ENCODE measurements at places on chromosomes 1 and 21. TPM values are rescaled to one million over a fixed set of nuclear protein-coding genes. Genes with fewer than 3 reads are reported as not detected.
A peak's percentile ranks its signal among the peaks of the same experiment; 100 is the strongest.

LAMB3 gene
- total RNA-seq, result 26.9 TPM

- DNase-seq, result no peak
Measured at GRCh38 chr1:112518186-112518585, 9.4 kb downstream of the WNT2B start.

DNA sequence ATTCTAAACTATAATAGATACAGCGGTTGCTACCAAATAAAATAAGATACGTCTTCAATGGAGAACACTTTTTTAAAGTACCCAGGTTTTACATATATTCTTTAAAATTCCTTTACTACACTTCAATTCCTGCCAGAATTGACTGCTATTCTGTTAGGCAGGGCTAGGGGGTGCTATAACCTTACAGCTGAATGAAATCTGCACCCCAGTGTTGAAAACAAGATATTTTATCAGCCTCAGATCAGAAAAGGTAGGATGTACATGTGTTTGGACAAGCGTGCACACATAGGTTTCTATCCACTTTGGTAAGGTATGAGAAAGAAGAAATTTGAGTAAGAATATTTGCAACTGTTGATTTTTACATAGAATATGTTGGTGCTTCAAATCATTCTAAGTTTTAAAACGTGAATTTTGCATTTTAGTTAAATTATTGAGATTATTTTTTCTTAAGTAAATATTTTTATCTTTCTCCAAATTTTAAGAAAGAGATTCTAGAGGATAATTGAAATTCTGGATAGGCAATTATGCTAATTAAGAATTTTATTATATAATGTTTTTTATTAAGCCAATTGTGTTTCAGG is 490.8 kb upstream of the ADGRL4 start:
- peak; percentile 54 for DNase-seq

GRCh38 chr1:91651243-91651642 is 150.6 kb downstream of the CDC7 start:
- no peak for DNase-seq

DNA sequence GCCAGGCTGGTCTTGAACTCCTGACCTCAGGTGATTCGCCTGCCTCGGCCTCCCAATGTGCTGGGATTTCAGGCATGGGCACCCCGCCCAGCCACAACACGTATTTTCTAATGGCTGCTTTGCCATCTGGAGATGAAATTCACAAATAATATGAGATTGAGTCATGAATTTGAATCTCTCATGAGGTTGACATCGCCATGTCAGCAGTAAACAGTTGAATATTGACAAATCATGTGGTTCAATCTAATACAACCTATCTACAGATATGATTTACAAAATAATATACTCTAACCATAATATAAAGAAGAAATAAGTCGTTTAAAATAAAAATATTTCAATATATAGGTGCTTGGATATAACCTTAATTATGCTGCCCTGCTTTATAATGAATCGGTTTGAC is 42.1 kb downstream of the MYOM3 start:
- DNase-seq, result no peak

TMOD4 gene
- total RNA-seq, result 28.3 TPM

GRCh38 chr1:3731583-3732433 is 20.4 kb upstream of the CCDC27 start:
- no peak for DNase-seq

DNA sequence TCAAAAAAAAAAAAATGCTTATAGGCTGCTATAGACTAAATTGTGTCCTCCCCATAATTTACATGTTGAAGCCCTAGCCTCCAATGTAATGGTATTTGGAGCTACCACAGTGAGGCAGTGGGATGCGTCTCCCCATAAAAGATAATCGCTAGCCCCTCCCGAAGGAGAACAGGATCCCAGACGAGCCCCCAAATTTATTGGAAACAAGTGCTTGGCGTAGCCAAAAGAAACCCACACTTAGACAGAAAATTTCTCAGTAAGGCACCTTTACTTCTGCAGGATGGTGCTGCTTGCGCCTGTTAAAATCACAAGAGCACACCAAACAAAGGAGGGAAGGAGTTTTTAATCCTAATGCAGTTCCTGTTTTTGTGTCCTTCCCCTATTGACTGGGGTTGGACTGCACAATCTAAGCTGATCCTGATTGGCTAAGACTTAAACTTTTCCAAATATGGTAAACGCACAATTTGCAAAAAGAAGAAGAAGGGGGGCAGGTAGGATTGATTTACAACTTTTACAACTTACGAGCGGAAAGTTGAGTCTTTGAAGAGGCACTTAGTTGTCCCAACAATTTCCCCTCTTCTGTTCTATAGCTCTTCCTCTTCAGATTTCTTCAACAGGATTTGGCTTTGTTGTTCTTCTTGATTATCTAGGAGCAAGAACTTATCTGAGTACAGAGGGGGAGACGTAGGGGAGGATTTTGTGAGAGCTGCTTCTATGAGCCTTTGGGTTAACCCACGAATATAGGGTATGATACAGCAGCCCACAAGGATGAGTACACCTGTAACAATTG is 3.0 kb upstream of the IPP start:
- DNase-seq, result no peak

DNA sequence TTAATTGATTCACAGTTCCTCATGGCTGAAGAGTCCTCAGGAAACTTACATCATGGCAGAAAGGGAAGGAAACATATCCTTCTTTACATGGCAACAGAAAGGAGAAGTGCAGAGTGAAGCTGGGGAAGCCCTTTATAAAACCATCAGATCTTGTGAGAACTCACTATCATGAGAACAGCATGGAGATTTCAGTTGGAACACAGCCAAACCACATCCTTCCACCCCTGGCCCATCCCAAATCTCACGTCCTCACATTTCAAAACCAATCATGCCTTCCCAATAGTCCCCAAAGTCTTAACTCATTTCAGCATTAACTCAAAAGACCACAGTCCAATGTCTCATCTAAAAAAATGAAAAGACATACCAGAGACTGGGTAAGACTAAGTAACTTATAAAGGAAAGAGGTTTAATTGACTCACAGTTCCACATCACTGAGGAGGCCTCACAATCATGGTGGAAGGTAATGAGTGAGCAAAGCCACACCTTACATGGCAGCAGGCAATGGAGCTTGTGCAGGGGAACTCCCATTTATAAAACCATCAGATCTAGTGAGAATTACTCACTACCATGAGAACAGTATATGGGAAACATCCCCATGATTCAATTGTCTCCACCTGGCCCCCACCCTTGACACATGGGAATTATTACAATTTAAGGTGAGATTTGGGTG is 105.2 kb downstream of the MRPL39 start:
- DNase-seq, result no peak

DCST2 gene
- 0.41 TPM for total RNA-seq

S100A8 gene
- total RNA-seq, result 87.6 TPM

HMCN1 gene
- total RNA-seq, result 24.7 TPM

GRCh38 chr1:153592748-153593147 is 20.2 kb downstream of the S100A16 start:
- DNase-seq, result no peak

GRCh38 chr1:21206117-21206516 is 29.4 kb upstream of the EIF4G3 start:
- DNase-seq, result no peak

GRCh38 chr1:93749894-93750301 is 68.3 kb upstream of the BCAR3 start:
- DNase-seq, result peak; percentile 57

GRCh38 chr1:155729031-155729898 is 40.4 kb downstream of the DAP3 start:
- DNase-seq, result peak; percentile 68

DNA sequence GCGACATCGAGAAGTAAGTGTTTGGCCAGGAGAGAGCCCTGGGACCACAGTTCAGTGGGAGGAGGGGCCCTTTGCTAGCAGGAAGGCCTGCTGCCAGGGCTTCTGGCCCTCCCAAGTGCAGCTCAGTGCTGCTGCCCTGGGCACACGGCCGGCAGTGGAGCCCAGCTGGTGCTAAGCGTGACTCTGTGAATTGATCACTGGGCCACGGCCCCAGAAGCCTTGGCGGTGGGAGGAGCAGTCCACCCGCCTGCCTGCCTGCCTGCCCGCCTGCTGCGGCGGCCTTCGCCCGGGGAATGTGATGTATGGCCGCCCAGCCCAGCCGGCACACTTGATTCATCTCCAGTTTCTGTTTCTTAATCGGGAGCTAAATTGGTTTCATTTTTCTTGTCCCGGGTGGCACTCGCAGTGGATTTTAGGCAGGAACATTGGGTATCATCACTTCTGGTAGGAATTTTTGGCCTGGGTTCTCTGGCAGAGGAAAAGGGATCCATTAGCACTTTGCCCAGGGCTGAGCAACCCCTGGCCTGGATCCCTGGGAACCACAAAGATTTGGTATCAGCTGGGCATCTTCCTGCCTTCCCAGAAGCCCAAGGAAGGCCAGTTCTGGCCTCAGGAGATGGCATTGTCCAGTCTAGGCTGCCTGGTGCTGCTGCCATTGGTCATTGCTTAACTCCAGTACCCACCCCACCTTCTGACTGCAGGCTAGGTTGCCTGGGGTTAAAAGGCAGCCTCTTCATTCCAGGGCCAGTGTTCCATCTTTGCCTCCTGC is 28.6 kb downstream of the TMEM53 start:
- peak; percentile 94 for DNase-seq

- no peak for DNase-seq
Measured at GRCh38 chr1:18485227-18485626, 4.5 kb downstream of the KLHDC7A start.

DNA sequence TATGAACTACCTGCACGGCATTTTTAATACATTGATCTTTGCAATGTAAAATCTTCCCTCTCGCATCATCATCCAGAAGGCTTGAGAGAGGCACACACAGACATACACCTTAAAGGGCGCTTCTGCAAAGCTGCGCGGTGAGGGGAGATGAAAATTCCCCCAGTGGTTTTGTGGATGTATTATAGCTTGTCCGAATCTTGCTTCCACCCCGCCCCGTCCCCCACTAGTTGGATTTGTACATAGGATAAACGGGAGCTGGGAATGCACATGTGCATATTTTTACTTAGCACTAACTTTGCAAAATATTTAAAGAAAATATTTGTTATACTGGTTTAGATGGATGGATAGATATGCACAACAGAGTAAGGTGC is 542 bp upstream of the ASTN1 start:
- no peak for DNase-seq
